ENCODE measurements at places on chromosomes 2 and 18.

GRCh38 chr2:167333245-167333644 lies 445.0 kb downstream of the XIRP2 start:
- DNase-seq: no peak

GRCh38 chr2:63189026-63189425 lies 138.4 kb downstream of the OTX1 start:
- peak; percentile 58 for DNase-seq

DNA sequence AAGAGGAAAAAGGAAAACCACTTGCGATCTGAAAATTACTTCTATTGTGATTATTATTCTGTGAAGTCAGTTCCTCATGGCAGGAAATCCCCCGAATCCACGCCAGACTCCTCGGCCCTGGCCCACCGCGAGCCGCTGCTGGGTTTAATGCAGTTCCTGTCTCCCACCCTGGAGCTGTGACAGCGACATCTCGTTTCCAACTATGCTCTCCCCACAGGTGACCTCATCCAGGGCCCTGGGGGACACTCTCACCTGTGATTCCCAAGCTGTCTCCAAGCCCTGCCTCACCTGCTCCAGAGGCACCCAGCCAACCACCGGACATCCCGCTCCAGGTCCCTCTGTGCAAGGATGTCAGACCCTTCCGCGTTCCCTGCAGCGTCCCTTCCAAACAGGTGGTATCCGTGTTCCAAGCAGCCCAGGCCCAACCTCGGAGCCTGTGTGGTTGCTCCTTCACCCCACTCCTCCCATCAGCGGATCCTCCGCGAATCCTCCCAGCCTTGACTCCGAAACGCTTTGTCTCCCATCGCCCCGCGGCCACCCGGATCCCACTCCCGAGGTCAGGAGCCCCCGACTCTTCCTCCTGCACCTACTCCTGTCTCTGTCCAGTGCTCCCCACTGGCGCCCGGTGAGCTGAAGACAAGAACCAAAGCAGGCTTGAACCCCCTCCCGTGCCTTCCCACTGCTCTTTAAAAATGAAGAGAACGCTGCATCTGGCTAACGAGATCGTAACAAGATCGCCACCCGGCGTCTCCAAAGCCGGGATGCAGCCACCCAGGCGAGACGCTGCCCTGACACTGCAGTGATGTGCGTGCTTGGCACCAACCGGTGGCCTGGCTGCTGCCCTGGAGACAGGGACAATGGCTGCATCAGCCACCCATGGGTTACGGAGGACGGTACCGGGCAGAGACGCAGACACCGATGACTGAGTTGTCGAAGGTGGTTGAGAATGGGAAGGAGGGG lies 96.5 kb downstream of the NDUFA10 start:
- no peak for DNase-seq

GRCh38 chr2:100281521-100282438 lies 40.5 kb downstream of the LONRF2 start:
- peak; percentile 34 for DNase-seq

DNA sequence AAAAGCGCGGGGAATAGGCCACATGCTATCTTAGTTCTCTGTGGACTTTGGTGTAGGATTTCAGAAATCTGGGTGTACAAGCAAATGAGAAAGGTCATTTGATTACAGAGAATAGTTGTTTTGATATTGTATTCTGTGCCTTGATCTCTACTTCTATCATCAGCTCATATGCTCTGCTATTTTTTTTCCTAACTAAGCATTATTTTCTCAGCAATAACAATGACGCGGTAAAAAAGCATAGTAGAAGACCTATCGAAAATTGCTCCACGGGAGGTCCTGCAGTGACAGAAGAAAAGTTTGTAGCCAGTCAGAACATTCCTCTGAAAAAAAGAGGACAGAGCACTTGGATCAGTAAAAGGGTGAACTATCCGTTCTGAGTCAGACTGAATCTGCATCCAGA lies 2.8 kb upstream of the SETBP1 start:
- no peak for DNase-seq

DNA sequence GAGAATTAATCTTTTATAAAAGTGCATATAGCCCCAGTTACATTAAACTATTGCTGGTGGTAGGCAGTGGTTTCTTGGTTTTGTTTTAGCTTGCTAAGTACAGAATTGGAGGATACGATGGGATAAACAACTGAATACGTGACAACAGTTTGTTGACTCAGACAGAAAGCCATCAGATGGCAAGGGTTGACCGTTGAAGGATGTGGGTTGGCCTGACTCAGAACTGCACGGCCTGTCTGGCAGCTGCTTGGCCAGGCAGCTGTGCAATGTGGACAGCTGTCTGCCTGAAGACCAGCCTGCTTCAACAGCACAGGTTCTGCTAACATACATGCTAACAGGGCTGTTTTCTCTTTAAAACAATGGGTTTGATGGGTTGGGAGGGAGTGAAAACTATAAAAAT lies 46.6 kb downstream of the PRKRA start:
- DNase-seq: peak; percentile 62

DNA sequence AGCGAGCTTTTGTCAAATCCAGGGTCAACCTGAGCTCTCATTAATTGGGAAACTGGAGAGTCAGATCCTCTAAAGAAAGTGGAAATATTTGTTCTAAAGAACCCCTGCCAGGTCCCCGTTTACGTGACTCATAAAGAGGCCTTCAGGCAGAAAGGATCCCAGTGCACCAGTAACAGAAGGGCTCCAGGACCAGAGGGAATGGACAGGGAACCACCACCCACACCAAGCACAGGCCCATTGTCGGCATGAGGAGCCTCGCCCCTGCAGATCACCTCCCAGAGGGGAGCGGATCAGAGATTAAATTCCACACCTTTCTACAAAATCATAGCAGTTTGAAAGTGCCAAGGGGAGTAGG lies 16.4 kb upstream of the C1QL2 start:
- no peak for DNase-seq

- no peak for DNase-seq
These were observed 8.8 kb downstream of the RETREG2 start for GRCh38 chr2:219186754-219187456.

- no peak for DNase-seq
These were observed 129.8 kb downstream of the RAPGEF4 start for GRCh38 chr2:172865422-172865821.

GRCh38 chr2:106685180-106685897 lies 198.2 kb downstream of the CD8B2 start:
- no peak for DNase-seq

GRCh38 chr2:73258913-73259215 lies 24.8 kb downstream of the CCT7 start:
- no peak for DNase-seq

- peak; percentile 35 for DNase-seq
These were observed 100.1 kb downstream of the WDPCP start for GRCh38 chr2:63488118-63488713.

DNA sequence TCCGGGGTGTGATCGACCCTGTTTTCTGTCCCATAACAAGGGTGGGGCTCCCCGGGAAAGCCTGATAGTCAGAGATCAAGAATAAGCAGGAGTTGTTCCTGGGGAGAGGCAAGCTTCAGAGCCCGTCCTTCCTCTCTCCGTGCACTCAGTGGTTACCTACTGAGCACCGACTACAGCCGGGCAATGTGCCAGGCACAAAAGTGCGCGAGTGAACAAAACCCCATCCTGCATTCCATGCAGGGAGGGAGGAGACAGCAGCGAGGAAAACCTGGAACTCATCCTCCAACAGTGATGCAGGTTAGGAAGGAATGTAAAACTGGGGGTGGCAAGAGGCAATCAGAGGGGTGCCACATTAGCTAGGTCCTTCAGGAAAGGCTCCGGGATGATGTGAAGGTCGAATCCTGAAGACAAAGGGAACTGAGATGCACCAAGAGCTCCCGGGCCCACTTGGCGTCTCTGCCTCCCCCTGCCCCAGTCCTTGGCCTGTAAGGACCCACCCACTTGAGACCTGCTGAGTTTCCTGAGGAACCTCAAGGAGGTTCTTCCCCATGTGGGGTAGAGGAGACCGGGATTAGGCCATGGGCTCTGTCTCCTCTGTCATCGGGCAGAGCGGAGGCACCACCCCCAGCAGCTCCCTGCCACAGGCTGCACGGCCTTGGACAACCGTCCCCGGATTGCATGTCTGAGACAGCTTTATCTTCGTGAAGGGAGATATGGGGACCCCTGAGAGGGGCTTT lies 198.2 kb downstream of the NDUFA10 start:
- DNase-seq: no peak

DNA sequence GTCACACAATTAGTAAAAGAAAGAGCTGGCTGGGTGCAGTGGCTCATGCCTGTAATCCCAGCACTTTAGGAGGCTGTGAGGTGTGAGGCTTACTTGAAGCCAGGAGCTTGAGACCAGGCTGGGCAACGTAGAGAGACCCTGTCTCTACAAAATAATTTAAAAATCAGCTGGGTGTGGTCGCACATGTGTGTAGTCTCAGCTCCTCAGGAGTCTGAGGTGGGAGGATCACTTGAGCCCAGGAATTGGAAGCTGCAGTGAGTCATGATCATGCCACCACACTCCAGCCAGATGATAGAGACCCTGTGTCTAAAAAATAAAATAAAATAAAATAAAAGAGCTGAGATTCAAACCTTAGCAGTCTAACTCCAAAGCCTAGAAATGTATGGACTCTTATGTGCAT lies 39.0 kb upstream of the NEDD4L start:
- peak; percentile 8 for DNase-seq

DNA sequence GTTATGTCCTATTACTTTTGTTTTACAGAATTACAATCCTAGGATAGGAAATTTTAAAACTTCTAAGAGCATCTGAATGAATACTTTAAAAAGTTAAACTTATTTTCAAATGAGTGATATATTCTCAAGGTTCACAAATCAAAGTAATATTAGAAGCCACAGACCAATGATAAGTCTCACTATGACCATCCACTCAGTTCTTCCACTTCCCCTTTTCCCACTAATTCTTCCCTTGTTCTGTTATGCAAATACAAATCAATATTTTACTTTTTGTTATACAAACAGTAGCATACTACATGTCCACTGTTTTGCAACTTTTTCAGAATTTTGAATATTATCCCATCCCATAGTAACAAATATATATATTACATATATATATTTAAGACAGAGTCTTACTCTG lies 20.2 kb downstream of the USP37 start:
- DNase-seq: no peak

GRCh38 chr18:47895565-47896250 lies 34.8 kb downstream of the SMAD2 start:
- no peak for DNase-seq

- DNase-seq: no peak
These were observed 224.1 kb upstream of the CCDC150 start for GRCh38 chr2:196415384-196415783.

DNA sequence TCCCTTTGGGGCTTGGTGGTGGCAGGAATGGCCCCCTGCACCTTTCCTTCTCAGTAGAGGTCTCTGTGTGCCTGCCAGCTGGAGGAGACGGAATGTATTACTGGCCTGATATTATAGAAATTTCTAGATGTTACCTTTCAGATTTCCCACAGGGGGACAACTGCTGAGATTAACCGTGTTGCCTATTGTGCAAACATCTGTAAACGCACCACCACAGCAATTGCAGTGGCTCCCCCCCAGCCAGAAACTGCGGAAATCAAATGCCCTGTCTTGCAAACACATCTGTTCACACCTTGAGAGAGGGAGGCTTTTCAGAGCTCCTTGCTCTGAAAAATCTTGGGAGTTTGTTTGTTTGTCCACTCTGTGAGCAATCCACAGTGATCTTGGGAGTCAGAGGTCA lies 270.0 kb upstream of the RAB12 start:
- DNase-seq: no peak

- no peak for DNase-seq
These were observed 9.1 kb upstream of the MALT1 start for GRCh38 chr18:58662118-58662517.

- DNase-seq: no peak
These were observed 7.6 kb upstream of the SPDYA start for GRCh38 chr2:28802975-28803429.

GRCh38 chr2:137535897-137536296 lies 428.4 kb upstream of the HNMT start:
- no peak for DNase-seq

- DNase-seq: no peak
These were observed 75.8 kb downstream of the CLHC1 start for GRCh38 chr2:55156326-55156725.

- DNase-seq: no peak
These were observed 1154.1 kb downstream of the RPIA start for GRCh38 chr2:89845532-89845931.

GRCh38 chr2:185335879-185336278 lies 402.7 kb upstream of the FSIP2 start:
- DNase-seq: no peak

DNA sequence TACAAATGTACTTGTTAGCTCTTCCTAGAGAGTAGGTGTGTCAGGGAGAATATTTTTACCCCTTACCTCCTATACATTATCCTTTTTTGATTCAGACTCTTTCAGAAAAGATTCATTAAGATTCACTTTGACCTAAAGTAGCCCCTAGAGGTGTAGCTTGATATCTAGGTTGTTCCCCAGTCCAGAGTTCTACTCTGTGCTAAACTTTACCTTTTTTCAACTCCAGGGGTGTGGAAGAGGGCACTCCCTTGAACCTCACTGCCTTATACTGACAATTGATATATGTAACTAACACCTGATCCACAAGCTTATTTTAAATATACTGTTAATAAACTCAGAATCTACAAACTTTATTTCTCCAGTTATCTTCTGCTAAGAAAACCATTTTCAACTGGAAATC lies 30.0 kb downstream of the AFTPH start:
- DNase-seq: no peak

GRCh38 chr2:213751446-213751845 lies 467.2 kb downstream of the SPAG16 start:
- no peak for DNase-seq

DNA sequence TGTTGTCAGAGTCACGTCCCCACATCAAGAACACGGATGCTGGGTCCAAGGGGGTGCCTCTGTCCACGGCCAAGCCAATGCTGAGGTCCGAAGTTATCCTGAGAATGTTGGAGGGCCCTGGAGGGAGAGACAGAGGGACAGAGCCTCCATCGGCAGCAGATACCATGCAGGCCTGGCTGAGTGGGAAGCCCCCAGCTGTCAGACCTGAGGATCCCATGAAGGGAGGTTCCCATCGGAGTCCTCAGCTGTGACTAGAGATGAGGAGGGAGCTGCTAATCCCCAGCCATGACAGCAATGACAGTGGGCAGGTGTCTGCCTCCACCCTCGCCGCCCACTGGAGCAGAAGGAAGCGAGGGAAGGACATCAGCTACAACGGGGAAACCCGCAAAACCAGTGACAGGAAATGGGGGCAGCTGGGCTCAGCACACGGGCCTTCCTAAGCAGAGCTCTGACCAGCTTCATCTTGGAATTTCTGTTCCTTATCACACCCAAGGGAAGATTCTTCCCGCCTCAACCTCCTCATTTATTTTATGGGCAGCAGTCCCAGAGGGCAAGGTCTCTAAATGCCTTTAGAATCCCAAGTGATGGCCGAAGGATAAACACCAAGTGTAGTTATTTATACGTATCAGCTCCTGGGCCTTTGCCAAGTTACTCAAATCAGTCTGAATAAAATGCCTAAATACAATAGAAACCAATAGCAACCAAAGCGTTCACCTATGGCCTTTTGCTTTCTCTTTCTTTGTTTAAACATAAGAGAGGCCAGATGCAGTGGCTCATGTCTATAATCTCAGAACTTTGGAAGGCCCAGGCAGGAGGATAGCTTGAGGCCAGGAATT lies 32.2 kb downstream of the FAM178B start:
- no peak for DNase-seq
